ENCODE measurements at places on chromosomes 11 and 22. TPM values are rescaled to one million over a fixed set of nuclear protein-coding genes. Genes with fewer than 3 reads are reported as not detected.

NCR3LG1 gene
- 5.0 TPM for total RNA-seq

TEX12 gene
- total RNA-seq = 0.28 TPM

LRRN4CL gene
- 11.7 TPM for total RNA-seq

PI4KA gene
- total RNA-seq = 27.3 TPM

ART5 gene
- total RNA-seq = not detected

OR6T1 gene
- total RNA-seq = not detected

BRSK2 gene
- 0.14 TPM for total RNA-seq

FOLR2 gene
- total RNA-seq = not detected

CCDC88B gene
- 1.6 TPM for total RNA-seq

FGF4 gene
- not detected for total RNA-seq

FOLH1 gene
- 0.14 TPM for total RNA-seq

ROM1 gene
- 5.5 TPM for total RNA-seq

TEX54 gene
- not detected for total RNA-seq

HEPN1 gene
- not detected for total RNA-seq

TOLLIP gene
- 17.1 TPM for total RNA-seq

PHF5A gene
- 60.6 TPM for total RNA-seq

GGA1 gene
- total RNA-seq = 28.2 TPM

ADAMTS8 gene
- total RNA-seq = 0.28 TPM

BTBD18 gene
- not detected for total RNA-seq

CLP1 gene
- 16.5 TPM for total RNA-seq

MOGAT2 gene
- not detected for total RNA-seq

CYB5R2 gene
- total RNA-seq = 6.9 TPM

TRIM48 gene
- not detected for total RNA-seq

APOA1 gene
- 1.4 TPM for total RNA-seq

PARVG gene
- total RNA-seq = not detected
